ENCODE measurements at places on chromosomes 1 and 21.

DNA sequence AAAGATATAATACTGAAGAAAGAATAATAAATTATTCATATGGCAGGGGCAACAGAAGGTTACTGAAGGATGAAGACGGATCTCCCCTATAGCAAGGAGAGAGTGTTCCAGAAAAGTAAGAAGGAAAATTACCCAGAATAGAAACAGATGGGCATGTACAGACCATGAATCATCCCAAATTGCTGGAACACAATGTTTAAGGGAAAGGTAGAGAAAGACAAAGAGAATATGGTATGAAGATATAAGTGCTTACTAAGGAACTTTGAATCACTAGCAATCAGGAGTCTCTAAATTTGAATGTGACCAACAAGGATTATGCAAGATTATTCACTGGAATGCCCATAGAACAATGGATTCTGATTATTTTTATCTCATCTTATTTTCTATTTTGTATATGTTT lies 375.4 kb downstream of the COL11A1 start:
- DNase-seq, result no peak

- no peak for DNase-seq
Observed at GRCh38 chr1:21639594-21640041, 29.5 kb downstream of the RAP1GAP start.

DNA sequence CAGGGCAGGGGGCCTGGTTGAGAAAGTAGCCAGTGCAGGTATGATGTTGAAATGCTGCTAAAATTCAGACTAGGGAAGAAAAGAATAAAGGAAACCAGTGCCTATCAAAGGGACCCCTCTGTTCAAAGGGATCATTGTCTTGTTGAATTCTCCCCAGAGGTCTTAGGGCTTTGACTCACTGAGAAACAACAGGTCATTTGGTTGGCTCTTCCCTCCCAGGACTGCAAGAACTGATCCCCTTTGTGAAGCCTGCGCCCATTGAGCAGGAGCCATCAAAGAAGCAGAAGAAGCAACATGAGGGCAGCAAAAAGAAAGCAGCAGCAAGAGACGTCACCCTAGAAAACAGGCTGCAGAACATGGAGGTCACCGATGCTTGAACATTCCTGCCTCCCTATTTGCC lies 11.8 kb upstream of the CELSR2 start:
- DNase-seq, result no peak

GRCh38 chr1:56566994-56567393 lies 12.4 kb downstream of the PLPP3 start:
- no peak for DNase-seq

- DNase-seq, result no peak
Observed at GRCh38 chr1:159122005-159122621, 45.5 kb upstream of the AIM2 start.

DNA sequence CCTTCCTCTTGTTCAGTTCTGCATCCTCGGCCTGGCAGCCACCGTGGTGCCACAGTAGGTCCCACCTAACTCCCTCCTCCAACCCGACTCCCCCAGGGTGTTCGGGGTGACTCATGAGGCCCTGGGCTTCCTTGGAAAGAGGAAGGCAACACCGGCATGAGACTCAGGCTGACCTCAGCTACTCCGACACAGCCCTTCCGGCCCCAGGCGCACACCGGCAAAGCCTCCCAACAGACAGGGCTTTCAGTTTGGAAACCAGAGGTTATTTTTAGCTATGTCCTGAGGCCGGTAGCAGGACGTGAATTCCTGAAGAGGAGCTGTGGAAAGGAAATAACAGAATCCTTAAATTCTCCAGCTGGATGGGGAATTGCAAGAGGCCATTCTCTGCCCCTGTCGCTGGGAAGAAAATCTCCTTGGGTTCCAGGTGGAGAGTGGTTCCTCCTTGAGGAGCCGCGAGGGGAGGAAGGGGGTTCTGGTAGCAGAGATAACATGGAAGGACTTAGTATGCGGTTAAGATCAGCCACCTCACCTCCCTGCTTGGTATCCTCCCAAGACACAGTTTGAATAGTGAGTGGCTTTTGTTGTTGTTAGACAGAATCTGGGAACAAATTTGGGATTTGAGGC lies 24.4 kb downstream of the PLXNA2 start:
- DNase-seq, result peak; percentile 93

- no peak for DNase-seq
Observed at GRCh38 chr1:41673378-41673777, 188.9 kb upstream of the EDN2 start.

- DNase-seq, result peak; percentile 93
Observed at GRCh38 chr1:42681741-42682483, at the start of gene YBX1. TSS of gene YBX1 (plus strand) at chr1:42682418. CDS start at chr1:42682566, 148 bp downstream.

DNA sequence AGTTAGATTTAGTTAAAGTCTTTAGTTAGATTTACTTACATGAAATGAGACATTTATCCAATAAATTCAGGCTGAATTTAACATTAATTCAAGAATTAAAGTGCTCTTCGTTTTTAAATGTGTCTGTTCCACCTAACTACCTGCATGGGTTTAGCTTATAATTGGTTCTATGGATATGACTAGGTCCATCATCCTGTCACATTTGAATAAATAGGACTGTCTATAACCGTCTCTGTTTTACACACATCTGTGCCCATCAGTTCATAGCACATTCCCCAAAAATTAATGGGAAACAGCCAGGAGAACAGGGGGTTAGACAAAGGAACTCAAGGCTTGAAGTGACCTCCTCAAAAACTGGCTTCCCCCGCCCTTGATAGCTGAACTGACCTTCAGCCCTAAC lies 219.6 kb downstream of the MRPL39 start:
- no peak for DNase-seq

DNA sequence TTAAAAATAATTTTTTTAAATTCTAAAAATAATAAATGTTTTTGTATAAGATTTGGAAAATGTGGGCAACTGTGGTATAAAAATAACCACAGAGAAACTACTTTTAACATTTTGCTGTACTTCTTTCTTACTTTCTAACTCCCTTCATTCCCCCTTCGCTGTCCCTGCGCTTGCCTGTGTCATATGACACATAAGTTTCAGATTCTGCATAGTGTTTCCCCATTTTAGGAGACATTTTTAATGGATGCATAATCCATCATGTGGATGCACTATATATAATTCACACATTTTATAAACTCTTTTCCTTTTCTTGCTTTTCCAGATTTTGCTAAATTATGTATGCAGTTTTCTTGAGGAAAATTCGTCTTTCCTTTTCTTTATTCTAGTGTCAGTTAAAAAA lies 16.3 kb downstream of the ATG4C start:
- no peak for DNase-seq

- no peak for DNase-seq
Observed at GRCh38 chr1:234692966-234693580, 83.1 kb upstream of the IRF2BP2 start.

- DNase-seq, result no peak
Observed at GRCh38 chr1:55696181-55696754, 481.1 kb upstream of the USP24 start.

DNA sequence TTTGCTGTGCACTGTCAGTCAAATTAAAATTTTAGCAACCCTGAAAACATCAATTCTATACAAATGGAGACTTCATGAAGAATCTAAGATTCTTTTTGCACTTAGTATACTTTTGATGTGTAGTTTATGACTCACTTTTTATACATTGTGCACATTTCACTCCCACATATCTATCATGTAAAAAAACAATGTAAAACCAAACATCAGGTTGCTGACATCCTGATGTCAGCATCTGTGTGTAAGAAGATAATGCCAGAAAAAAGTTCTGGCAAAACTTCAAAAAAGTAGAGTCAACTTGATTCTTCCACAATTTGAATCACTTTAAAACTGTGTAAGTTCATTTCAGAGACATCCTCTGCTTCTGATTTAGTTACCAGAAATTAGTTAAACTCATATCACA lies 115.7 kb downstream of the CENPF start:
- no peak for DNase-seq

- DNase-seq, result peak; percentile 97
Observed at GRCh38 chr1:37479255-37480124, 5.1 kb downstream of the ZC3H12A start.

DNA sequence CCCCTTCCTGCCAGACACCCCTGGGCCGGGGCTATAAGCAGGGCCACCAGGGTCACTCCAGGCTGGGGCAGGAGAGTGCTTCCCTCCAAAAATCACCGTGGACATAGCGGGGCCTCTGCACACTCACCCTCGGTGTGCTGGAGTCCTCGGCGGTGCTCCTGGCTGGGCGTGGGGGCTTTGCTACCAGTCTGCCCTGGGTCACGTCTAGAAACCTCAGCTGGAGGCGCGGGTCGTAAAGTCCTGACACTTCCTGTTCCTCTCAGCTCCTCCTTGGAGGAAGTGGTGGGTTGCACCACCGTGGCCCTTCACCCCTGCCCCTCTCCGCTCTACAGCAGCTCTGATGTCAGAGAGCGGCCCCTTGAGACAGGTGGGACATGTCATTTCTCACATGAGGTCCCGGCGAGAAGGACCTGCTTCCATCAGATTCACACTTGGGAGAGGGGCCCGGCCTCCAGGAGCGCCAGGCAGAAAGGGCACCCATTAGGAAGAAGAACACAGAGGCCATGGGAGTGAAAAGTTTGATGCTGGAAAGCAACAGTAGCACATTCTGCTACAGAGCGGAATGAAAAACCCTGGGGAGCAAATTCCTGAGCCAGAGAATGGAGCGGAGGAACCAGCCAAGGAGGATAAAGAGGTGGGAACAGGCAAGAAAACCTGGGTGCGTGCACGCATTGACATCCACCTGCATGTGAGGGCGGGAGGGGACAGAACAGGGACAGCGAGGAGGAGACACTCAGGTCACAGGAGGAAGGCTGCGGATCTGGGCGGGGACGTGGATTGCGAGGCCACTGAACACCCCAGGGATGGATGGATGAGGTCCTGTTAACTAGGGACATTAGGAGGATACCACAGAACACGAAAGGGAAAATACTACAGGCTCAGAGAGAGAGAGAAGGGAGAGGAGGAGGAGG lies at the start of gene ITGB2:
Gene ITGB2 (minus strand): TSS at position 206 of the 911 bp plus-strand sequence. CDS start 10,117 bp downstream, outside the sequence.
- DNase-seq, result peak; percentile 79

DNA sequence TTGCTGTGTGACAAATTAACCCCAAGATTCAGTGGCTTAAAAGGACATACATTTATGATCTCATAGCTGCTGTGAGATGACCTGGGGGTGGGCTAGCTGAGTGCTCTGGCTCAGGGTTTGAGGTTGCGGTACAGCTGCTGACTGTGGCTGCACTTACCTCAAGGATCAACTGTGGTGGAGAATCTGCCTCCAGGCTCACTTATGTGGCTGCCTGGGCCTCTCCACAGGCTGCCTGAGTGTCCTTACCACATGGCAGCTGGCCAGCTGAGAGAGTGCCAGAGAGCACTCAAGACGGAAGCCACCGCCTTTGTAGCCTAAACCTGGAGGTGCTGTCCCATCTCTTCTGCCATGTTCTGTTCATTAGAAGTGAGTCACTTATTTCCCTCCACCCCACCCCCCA lies 5.7 kb downstream of the LRRC71 start:
- no peak for DNase-seq

GRCh38 chr1:67639361-67639760 lies 45.6 kb upstream of the GADD45A start:
- DNase-seq, result no peak

- DNase-seq, result no peak
Observed at GRCh38 chr1:228265167-228265566, 57.3 kb downstream of the OBSCN start.

- no peak for DNase-seq
Observed at GRCh38 chr1:233704898-233705723, 91.2 kb downstream of the KCNK1 start.

DNA sequence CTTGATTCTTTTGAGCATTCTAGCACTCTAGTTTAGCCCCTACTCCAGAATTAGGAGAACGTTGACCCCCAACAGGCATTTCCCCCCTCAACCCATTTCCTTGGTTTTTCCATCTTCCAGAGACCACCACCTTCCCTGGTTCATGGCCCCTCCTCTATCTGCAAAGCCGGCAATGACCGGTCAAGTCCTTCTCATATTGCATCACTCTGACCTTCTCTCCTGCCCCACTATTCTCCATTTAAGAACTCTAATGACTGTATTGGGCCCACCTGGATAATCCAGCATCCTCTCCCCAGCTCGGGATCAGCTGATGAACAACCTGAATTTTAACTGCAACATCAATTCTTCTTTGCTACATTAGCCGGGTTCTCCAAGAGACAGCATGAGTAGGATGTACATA lies 437.4 kb downstream of the NPHP4 start:
- no peak for DNase-seq

DNA sequence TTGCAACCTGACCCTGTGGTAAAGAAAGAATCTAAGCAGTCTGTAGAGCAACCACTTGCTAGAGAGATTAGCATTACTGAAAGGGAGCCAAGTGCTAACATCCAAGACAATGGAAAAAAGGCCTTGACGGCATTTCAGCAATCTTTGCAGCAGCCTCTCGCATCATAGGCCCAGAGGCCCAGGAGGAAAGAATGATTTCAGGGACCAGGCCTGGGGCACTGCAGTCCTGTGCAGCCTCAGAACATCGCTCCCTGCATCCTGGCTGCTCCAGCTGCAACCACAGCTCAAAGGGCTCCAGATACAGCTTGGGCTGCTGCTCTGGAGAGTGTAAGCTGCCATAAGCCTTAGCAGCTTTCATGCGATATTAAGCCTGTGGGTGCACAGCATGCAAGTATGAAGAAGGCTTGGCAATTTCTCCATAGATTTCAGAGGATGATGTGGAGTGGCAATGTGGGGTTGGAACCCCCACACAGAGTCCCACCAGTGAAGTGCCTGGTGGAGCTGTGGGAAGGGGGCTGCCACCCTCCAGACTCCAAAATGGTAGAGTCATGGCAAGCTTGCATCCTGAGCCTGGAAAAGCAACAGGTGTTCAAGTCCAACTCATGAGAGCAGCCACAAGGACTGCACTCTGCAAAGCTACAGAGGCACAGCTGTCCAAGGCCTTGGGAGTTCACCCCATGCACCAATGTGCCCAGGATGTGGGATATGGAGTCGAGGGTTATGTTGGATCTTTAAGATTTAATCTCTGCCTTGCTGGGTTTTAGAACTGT lies 110.6 kb upstream of the HMGB4 start:
- DNase-seq, result no peak

DNA sequence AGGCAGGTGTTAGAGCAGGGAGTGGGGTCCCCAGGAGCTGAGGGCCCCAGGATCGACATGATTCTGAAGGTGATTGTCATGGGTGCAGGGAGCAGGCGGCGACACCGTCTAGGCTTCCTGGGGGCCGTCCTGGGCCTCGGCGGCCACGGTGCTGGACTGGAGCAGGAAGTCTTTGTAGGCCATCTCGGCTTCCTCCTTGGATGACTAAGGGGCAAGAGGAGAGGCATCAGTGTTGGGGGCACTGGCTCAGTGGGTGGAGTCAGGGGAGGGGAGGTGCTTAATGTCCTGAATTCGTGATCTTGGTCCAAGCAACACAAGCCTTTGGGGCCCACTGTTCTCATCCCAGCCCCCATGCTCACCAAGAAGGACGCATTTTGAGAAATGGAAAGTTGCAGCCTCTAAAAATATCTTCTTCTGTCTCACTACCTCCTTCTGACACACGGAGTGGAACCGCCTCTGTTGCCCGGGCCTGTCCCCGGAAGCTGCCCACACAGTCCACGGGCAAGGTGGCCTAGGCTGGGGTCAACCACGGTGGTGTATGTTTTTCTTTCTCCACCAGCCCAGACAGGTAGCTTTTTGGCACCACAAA lies 8.6 kb upstream of the FCMR start:
- DNase-seq, result no peak
